ENCODE measurements at places on chromosomes 12 and 14.

GRCh38 chr12:50066402-50066801 is 9.0 kb downstream of the ASIC1 start:
- DNase-seq, result peak; percentile 61

DNA sequence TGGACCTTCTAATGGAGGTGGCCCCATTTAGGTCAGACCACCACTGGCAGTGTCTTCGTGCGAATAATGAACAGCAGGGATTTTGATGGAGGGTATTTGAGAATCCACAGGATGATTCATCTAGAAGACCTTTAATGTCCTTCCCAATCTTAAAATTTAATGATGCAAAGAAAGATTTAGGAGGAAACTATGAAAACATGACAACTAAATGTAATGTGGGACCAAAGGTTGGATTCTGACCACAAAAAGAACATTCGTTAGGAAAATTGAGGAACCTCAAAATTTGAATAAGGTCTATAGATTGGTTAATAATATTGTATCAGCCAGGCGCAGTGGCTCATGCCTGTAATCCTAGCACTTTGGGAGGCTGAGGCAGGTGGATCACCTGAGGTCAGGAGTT is 78.2 kb upstream of the TMPO start:
- no peak for DNase-seq

- DNase-seq, result no peak
Measured at GRCh38 chr14:76326918-76327689, 48.8 kb upstream of the ESRRB start.

- DNase-seq, result no peak
Measured at GRCh38 chr14:59018978-59019377, 169.5 kb upstream of the DAAM1 start.

GRCh38 chr12:15716581-15716980 is 72.6 kb downstream of the EPS8 start:
- DNase-seq, result no peak

- peak; percentile 42 for DNase-seq
Measured at GRCh38 chr14:23056956-23057756, at the start of gene CDH24. CDH24 (minus strand) TSS chr14:23057520; CDS start chr14:23055733, 1,787 bp downstream.

DNA sequence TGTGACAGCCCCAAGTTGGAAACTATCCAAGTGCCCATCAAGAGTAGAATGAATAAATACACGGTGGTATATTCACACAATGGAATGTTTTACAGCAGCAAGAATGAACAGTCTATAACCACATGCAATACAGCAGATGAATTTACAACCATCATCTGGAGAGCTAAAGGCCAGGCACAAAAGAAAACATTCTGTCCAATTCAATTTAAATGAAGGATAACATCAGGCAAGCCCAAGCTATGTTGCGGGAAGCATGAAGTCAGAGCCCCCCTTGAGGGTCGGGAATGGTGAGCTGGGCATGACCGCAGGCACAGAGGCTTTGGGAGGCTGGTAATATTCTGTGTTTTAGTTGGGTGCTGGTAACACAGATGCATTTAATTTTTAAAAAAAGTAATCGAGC is 76.0 kb downstream of the SYNE3 start:
- DNase-seq, result no peak

DNA sequence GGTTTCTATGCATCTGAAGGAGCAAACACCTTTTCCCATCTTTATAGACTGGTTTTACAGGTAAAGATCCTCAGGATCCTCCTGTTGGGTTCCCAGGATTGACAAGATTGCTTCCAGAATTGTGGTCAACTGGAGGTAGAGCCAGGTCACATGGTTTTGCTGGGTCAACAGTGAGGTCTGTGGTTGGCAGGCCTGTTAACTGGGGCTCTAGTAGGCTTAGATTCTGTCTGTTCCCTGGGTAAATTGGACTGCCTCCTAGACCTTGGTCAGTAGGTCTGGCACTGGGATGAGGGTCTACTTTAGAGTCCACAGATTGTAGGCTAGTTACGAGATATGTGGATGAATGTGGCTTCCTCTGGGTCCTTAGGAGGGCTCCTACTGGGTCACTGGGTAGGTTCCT is 3.5 kb upstream of the PZP start:
- DNase-seq, result no peak

DNA sequence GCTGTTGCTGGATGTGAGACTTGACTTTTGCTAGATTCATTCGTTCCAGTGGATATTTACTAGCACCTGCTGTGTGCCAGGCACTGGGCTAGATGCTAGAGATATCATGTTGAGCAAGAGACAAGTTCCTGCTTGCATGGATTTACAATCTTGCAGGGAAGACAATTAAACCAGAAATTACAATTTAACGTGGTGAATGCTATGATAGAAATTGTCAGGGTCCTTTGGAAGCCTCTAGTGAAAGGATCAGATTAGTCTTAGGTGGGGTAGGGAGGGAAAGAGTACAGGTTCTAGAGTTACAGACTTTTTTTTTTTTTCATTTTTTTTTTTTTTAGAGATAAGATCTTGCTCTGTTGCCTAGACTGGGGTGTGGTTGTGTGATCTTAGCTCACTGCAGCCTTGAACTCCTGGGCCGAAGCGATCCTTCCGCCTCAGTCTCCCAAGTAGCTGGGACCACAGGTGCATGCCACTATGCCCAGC is 36.7 kb downstream of the SPATS2 start:
- no peak for DNase-seq

GRCh38 chr14:35814371-35815005 is 5.4 kb upstream of the RALGAPA1 start:
- DNase-seq, result peak; percentile 60

DNA sequence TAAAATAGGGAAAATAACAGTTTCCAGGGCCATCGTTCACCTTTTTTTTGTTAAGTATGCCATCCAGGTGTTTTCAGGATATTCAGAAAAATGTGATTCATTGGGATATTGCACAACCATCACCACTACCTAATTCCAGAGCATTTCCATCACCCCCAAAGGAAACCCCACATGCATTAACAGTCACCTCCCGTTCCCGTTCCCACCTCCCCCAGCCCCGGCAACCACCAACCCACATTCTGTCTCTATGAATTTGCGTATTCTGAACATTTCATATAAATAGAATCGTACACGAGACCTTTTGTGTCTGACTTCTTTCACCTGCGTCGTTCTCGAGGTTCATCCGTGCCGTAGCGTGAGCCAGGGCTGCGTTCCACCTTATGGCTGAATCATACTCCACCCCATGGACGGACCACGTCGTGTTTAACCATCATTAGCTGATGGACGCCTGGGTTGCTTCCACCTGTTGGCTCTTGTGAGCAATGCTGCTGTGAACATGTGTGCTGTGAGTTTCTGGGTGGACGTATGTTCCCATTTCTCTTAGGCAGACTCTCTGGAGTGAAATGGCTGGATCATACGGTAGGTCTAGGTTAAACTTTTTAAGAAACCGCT is 51.0 kb upstream of the NCOR2 start:
- DNase-seq, result no peak

DNA sequence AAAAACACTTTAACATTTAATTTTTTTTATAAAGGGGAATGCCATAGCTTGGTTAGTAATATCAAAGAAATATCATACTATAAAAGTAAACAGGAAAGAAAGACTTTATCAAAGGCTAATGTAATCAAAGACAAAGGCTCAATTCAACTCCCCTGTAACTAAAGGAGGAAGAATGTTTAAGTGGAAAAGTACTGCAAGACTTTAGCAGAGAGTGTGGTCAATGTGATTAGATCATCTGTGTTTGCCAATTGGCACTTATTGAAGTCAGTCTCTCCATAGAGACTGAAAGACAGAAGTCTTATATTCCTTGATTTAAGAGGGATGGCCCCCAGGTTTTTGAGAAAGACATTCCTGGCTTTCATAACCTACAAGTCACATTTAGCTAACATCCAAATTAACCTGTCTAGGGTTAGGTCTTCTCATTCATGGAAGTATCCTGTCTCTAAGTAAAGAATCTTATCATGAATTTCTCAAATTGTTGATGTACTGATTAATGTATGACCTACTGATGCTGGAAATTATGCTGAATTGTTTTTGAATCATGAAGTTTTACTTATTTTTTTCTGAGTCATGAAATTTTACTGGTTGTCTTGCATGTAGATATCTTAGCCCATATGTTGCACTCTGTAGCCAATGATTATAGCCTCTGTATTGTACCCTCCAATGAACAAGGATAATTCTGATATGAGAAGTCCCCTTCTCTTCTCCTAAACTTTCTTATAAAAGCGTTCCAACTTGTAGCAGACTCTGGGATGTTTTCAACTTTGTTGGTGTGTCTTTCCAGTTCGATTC is 65.4 kb downstream of the ATXN7L3B start:
- no peak for DNase-seq

GRCh38 chr12:2834581-2835491 is at the start of gene NRIP2:
NRIP2 (minus strand) TSS chr12:2835035; CDS start chr12:2834983, 52 bp downstream.
- peak; percentile 65 for DNase-seq
